ENCODE measurements at places on chromosomes 7 and 10.
A peak's percentile ranks its signal among the peaks of the same experiment; 100 is the strongest.

DNA sequence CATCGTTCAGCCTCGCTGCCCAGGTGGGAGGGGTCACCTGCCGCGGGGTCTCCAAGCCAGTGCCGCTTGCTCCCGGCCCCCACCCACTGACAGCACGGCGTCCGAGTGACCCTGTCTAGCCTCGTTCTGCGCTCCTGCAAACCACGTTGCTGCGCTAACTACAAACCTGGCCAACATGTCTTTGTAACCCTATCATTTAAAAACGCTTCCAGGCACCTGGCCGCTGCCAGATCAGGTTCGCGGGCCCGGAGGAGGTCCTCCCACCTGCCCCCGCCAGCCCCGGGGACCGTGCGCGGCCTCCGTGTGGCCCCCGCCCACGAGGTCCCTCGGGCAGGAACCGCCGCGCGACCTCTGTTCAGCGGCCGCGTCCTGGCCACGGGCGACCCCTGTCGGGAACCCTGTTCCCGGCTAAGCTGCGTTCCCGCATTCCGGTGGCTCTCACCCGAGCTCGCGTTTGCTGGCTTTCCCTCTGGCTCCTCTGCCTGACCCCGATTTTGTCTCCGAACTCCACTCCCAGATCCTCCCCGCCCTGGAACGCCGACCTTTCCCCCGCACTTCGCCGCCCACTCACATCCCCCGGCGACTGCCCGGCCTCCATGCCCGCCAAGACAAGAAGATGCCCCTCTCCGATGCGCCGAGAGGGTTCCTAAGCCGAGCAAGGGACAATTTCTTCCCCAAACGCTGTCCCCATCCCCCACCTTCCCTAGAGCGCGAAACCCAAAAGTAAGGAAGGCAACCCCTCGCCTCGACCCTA lies 2.4 kb downstream of the SFMBT2 start:
- no peak for DNase-seq

DNA sequence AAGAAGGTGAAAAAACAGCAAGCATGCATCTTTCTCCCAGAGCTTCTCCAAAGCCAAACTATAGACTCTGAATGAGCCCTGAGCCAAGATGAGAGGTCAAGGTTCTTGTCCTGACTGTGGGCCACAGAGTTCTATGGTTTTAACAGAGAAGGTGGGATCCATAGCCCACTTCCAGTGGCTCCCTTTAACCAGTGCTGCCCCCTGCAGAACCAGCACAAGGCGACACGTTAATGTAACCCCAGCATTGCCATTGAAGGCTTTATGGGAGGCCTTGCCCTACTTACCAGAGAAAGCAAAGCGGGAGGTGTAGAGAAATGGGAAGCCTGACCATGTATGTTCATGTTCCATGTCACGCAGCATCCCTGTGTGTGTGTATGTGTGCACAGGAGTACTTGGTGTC lies 243.6 kb downstream of the PRPF18 start:
- DNase-seq = no peak

GRCh38 chr10:86152911-86153310 lies 213.7 kb downstream of the GRID1 start:
- DNase-seq = no peak

DNA sequence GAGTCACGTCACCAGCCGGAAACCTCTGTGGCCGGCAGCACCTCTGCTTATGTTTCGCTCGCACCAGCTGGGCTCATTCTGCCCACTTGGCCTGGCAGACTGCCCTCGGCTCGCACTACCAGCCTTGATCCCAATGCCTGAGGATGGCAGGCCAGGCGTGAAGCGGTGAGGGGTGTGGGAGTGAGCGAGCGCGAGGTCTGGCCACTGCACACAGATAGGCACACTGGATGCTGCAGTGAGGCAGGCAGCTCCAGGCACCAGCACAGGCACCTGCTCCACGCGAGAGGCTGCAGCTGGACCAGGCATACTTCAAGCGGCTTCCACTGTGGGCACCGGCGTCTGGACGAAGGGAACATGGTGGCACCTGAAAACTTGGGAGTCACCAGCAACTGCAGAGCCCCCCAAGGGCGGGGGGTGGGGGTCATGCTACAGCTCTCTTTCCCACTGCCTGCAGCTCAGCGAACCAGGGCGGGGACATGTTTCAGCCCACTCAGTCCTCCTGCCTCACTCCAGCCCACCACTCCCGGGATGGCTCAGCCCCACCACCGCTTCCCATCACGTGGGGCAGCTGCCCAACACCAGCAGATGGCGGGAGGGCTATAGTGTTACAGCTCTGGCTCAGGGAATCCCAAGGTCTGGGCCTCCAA lies 5.4 kb upstream of the DMTF1 start:
- DNase-seq = no peak

- DNase-seq = no peak
Observed at GRCh38 chr10:13087986-13088618, 11.9 kb upstream of the OPTN start.

- no peak for DNase-seq
Observed at GRCh38 chr7:141710301-141710700, 2.1 kb downstream of the WEE2 start.

DNA sequence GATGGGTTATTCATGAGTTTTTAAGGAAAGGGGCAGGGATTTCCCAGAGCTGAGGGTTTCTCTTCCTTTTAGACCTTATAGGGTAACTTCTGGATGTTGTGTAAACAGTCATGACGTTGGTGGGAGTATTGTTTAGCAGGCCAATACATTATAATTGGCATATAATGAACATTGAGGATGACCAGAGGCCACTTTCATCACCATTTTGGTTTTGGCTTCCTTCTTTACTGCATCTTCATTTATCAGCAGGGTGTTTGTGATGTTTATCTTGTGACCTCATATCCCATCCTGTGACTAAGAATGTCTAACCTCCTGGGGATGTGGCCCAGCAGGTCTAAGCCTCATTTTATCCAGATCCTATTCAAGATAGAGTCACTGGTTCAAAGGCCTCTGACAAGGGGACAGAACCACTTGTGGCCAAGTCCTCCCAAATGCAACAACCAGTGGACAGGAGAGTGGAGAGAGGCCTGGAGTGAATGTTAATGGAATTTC lies 77.3 kb upstream of the RPA3 start:
- no peak for DNase-seq

- no peak for DNase-seq
Observed at GRCh38 chr10:14603534-14604102, 171.1 kb downstream of the FAM107B start.

DNA sequence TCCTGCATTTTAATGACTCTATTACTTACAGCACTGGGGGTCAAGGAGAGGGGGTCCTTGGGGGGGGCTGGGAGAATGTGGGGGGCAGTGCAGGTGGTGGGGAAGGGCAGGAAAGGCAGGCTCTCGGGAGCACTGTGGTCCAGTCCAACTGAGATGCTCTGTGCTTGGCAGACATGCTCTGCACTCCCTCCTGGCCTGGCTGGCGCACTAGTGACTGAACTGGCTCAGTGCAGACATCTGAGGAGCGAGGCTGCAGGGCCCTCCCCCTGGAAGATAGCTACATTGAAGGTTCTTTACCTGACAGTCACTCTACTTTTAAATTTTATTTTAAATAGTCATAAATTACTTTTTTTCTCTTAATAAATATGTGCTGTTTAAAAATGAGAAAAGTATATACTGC lies 105.7 kb downstream of the NEURL1 start:
- DNase-seq = no peak

DNA sequence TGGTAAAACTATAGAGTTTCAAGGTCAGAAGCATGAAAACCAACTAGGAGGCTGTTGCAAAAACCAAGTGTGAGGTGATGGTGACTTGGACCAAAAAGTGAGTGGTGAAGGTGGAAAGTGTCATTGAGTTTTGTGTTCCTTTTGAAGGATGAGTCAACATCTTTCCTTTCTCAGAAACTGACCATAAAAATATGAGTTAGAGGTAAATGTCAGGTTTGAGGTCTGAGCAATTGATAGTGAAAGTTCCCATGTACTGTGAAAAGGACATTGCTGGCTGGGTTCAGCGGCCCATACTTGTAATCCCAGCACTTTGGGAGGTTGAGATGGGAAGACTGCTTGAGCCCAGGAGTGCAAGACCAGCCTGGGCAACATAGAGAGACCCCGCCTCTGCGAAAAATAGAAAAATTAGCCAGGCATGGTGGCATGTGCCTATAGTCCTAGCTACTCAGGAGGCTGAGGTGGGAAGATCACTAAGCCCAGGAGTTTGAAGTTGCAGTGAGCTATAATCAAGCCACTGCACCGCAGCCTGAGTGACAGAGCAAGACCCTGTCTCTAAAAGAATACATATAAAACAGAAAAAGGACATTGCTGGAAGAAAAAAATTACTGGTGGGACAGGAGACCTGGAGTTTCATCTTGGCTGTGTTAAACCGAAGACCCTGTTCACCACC lies 89.3 kb upstream of the ARID5B start:
- DNase-seq = no peak

GRCh38 chr10:11017570-11018431 lies at the start of gene CELF2:
Gene CELF2 (plus strand): TSS chr10:11017872. CDS start chr10:11018090, 218 bp downstream.
- DNase-seq = no peak

GRCh38 chr7:5383314-5384098 lies 40.1 kb downstream of the TNRC18 start:
- DNase-seq = no peak

- DNase-seq = no peak
Observed at GRCh38 chr7:13017333-13017857, 330.0 kb downstream of the ARL4A start.

- DNase-seq = no peak
Observed at GRCh38 chr10:125802131-125802530, 20.9 kb downstream of the UROS start.

DNA sequence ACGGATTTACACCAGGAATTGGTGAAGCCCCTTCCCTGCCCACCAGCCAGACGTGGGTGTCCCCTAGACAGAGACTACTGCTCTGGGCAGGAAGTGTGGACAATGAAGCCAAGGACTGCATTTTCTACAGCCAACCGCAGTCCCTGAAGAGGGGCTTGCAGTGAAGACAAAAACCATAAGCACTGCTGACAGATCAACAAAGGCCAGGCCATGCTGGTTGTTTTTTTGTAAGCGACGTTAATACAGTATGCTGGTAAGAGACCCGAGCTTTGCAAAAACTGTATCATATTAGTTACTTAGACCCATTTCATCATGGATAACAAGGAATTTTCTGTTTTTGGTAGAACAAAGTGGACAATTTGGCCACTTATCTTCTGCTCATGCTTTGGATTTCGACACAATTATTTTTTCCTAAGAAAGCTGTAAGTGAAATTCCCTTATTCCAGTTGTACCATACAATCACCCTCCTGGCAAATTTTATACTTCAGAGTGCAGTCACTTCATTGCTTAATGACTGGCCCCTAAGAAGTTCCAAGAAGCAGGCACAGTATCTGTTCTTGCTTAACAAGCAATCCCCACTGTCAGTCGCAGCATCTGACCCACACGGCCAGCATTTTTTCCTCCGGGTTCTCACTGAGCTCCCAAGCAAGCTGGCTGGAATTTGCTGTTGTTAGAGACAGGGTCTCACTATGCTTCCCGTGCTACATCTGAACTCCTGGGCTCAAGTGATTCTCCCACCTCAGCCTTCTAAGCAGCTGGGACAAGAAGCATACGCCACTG lies 163.5 kb downstream of the PARD3 start:
- DNase-seq = no peak

GRCh38 chr10:132779549-132780294 lies 6.2 kb downstream of the NKX6-2 start:
- no peak for DNase-seq

DNA sequence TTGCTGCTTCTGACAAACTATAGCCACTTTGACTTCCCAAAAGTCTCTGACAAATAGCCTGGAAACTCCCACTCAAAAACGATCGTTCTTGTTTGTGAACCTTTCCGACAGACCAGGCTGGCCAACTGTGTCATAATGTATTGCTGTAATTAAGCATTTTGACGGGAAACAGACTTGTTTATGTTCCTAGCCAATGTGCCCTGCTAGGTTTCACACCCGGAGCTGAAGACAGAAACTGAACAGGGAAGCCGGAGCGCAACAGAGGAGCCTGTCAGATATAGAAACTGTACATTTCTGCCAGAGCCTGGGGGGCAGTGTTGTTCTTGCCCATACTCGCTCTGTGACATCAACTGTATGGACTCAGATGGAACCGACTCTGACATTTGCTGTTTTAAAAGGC lies 55.3 kb upstream of the C7orf33 start:
- no peak for DNase-seq

DNA sequence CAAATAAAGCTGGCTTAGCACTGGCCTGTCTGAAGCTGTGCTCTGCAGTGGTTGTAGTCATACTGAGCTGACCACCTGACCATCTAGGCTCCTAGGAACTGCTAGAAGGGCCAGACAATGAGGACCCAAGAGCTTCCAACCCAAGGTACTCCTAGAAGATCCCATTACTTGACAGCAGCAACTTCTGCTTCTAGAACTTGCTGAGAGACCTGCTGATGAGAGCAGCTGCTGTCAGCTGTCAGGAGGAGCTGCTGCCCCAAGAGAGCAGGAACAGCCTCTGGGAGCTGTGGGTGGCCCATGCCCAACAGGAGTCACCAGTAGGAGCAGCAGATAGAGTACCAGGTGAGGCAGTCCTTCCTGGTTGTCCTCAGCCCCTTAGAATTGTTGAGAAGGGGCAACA lies 70.2 kb downstream of the RBM20 start:
- no peak for DNase-seq

DNA sequence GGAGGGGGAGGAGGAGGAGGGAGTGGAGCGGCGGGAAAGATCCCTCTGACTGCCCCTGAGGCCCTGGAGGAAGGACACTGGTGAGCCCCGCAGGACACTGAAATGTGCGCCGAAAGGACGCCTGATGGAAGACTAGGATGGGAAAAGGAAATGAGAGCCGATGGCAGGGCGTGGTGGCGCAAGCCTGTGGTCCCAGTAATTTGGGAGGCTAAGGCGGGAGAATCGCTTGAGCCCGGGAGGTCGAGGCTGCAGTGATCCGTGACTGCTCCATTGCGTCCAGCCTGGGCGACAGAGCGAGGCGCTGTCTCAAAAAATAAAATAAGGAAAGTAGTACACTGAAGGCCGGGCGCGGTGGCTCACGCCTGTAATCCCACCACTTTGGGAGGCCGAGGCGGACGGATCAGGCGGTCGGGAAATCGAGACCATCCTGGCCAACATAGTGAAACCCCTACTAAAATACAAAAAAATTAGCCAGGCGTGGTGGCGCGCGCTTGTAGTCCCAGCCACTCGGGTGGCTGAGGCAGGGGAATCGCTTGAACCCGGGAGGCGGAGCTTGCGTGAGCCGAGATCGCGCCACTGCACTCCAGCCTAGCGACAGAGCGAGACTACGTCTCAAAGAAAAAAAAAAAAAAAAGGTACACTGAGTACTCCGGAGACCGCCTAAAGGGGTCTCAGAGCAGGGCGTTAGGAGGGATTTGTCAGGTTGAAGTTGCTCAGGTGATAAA lies 561 bp upstream of the HNRNPF start:
- DNase-seq = peak; percentile 40

- no peak for DNase-seq
Observed at GRCh38 chr10:61708846-61709245, 46.1 kb downstream of the CABCOCO1 start.

- DNase-seq = no peak
Observed at GRCh38 chr7:641269-641671, 85.2 kb upstream of the DNAAF5 start.

DNA sequence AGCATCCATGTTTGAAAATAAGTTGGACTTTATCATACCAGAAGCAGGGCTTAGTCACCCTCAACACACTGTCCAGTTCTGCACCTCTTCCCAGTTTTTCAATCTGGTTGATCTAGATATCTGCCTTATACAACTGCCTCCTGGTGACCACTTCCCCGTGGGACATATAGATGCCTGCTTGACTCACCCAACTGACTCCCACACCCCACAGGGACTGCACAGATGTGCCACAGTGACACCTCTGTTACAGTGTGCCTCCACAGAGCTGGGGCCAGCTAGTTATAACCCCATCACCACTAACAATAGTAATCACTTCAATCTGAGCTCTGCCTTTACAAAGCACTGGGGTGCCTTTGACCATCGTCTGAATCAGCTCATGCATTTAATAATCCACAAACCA lies 82.6 kb upstream of the AOAH start:
- no peak for DNase-seq

- no peak for DNase-seq
Observed at GRCh38 chr10:35827783-35828182, 185.7 kb upstream of the FZD8 start.

All from stimulated activated CD8-positive, alpha-beta memory T cell treated with anti-CD3 and anti-CD28 coated beads, Interleukin-4, amount 100 ng/mL, for 1 hour (primary cell).